ENCODE measurements at places on chromosomes 12 and 14. TPM values are rescaled to one million over a fixed set of nuclear protein-coding genes. Genes with fewer than 3 reads are reported as not detected.

TAPBPL gene
- total RNA-seq, result 3.3 TPM

GDF3 gene
- total RNA-seq, result not detected

VDR gene
- total RNA-seq, result 3.0 TPM

CAPS2 gene
- total RNA-seq, result 0.97 TPM

SOAT2 gene
- total RNA-seq, result 0.10 TPM

KRT86 gene
- 42.4 TPM for total RNA-seq

RASSF9 gene
- 1.4 TPM for total RNA-seq

KLHL33 gene
- total RNA-seq, result not detected

DDN gene
- total RNA-seq, result 0.75 TPM

SLC25A47 gene
- total RNA-seq, result not detected

GAS2L3 gene
- total RNA-seq, result 7.1 TPM

ACADS gene
- total RNA-seq, result 11.0 TPM

LIN7A gene
- total RNA-seq, result 0.62 TPM

RTL1 gene
- 0.23 TPM for total RNA-seq

MANSC4 gene
- total RNA-seq, result not detected

SART3 gene
- total RNA-seq, result 37.6 TPM

OR4E2 gene
- total RNA-seq, result not detected

C12orf50 gene
- not detected for total RNA-seq

C14orf132 gene
- total RNA-seq, result 6.4 TPM

PPP1R1A gene
- 0.33 TPM for total RNA-seq

CCER1 gene
- total RNA-seq, result not detected
